ENCODE measurements at places on chromosomes 4 and X. TPM values are rescaled to one million over a fixed set of nuclear protein-coding genes. Genes with fewer than 3 reads are reported as not detected.
A peak's percentile ranks its signal among the peaks of the same experiment; 100 is the strongest.

GRCh38 chrX:68945081-68945602 is 116.3 kb downstream of the EFNB1 start:
- no peak for DNase-seq

The TTC29 gene
- 0.29 TPM for total RNA-seq

DNA sequence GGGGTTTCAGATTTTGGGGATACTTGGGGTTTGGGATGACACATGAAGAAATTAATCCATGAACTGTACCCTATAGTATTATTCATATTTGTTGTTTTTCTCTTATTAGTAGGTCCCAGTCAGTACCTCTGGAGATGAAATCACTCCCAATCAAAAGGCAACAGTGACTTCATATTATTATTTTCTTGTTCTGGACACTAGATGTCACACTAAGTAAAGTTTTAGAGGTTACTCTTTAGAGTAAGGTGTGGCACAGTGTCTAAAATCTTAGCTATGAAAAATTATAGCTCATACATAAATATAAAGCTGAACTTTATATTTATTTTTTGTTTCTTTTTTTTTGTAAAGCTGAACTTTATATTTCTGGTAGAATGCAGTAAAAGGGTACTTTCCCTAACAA is 35.1 kb downstream of the FAM114A1 start:
- no peak for DNase-seq

The COL4A5 gene
- total RNA-seq, result 30.8 TPM

The F9 gene
- total RNA-seq, result not detected

GRCh38 chrX:150777328-150777992 is 84.3 kb downstream of the MTMR1 start:
- DNase-seq, result peak; percentile 30

Measured in right cardiac atrium (tissue), 5 donors.